ENCODE measurements at places on chromosomes 16 and 17. TPM values are rescaled to one million over a fixed set of nuclear protein-coding genes. Genes with fewer than 3 reads are reported as not detected.

The P2RX5 gene
- total RNA-seq = 0.18 TPM

The CTRB2 gene
- not detected for total RNA-seq

The OR4D1 gene
- not detected for total RNA-seq

The ZNF771 gene
- total RNA-seq = 7.9 TPM

The NAGLU gene
- total RNA-seq = 15.8 TPM

The RAC3 gene
- total RNA-seq = 32.0 TPM

The PRAC1 gene
- not detected for total RNA-seq

Measured in endothelial cell of coronary artery (primary cell).